H7 (cell line): ENCODE measurements at places on chromosomes 12 and 14.

GRCh38 chr14:89359477-89360222, 57.4 kb downstream of the FOXN3 start:
- no peak for DNase-seq

GRCh38 chr12:12946686-12947355, 5.1 kb downstream of the GPRC5D start:
- no peak for DNase-seq

DNA sequence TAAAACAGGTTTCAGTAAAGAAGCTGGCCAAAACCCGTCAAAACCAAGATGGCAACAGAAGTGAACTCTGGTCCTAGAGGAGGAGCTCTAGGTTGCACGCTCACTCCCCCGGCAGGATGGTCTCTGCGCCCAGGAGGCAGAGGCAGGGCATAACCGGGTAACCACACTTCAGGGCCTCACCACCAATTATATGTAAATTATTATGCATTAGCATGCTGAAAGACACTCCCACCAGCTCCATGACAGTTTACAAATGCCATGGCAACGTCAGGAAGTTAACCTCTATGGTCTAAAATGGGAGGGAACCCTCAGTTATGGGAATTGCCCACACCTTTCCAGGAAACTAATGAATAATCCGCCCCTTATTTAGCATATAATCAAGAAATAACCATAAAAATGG, 20.1 kb upstream of the SLC6A12 start:
- DNase-seq, result no peak

- no peak for DNase-seq
Measured at GRCh38 chr12:57722716-57723629, 15.6 kb downstream of the AGAP2 start.

DNA sequence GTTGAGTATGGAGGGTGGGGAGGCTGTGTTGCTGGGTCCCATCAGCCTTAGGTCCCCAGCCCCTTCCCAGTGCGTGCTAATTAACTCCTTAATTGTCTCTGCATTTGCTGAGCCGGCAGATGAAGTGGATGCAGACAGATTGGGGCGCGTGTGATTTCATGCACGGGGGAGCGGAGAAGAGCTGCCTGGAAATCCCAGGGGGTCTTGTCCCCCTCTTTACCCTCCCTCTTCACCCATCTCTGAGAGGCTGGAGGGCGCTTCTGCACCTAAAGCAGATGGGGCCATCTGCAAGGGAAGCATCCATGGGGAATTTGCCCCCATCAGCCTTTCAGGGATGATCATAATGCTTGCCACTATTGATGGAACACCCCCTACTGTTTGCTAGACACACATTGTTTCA, 4.4 kb upstream of the ASIC1 start:
- no peak for DNase-seq

GRCh38 chr14:68730811-68731425, 61.9 kb downstream of the ZFP36L1 start:
- peak; percentile 84 for DNase-seq

- DNase-seq, result no peak
Measured at GRCh38 chr12:53427905-53428594, 4.4 kb downstream of the AMHR2 start.

GRCh38 chr12:52360663-52361271, 6.5 kb downstream of the KRT85 start:
- DNase-seq, result no peak
